ENCODE measurements at places on chromosomes 16 and 17.
A peak's percentile ranks its signal among the peaks of the same experiment; 100 is the strongest.

DNA sequence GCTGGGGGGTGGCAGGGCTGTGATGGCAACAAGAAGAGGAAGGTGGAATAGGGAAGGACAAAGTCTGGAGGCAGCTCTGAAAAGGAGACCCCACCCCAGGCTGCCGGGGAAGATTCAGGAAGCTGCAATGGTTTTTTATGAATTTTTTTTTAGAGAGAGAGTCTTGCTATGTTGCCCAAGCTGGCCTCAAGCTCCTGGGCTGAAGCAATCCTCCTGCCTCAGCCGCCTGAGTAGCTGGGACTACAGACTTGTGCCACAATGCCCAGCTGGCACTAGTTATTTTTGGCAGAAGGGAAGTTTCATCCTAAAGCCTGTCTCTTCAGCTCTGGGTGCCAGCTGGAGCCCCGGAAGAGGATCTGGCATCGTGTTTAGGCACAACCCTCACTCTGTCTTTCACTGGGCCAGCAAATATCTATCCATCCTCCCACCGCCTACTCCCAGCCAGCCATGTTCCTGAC, 1.3 kb upstream of the CES3 start:
- DNase-seq, result no peak

GRCh38 chr16:67177743-67178699, 5.7 kb downstream of the MATCAP1 start:
- no peak for DNase-seq

DNA sequence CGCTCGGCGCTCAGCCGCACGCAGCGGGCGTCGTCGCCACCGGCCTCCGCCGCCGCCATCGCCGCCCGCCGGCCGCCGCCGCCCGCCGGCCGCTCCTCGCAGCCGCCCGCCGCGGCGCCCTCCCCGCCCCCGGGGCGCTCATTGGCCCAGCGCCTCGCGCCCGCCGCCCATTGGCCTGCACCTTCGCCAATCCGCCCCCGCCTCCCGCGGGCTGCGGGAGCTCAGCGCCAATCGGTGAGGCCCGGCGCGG, at the start of gene PGP:
Gene PGP, minus strand, starts transcription at position 122 of the 250 bp plus-strand sequence. Its CDS starts 63 bp downstream, at position 59.
- DNase-seq, result no peak

DNA sequence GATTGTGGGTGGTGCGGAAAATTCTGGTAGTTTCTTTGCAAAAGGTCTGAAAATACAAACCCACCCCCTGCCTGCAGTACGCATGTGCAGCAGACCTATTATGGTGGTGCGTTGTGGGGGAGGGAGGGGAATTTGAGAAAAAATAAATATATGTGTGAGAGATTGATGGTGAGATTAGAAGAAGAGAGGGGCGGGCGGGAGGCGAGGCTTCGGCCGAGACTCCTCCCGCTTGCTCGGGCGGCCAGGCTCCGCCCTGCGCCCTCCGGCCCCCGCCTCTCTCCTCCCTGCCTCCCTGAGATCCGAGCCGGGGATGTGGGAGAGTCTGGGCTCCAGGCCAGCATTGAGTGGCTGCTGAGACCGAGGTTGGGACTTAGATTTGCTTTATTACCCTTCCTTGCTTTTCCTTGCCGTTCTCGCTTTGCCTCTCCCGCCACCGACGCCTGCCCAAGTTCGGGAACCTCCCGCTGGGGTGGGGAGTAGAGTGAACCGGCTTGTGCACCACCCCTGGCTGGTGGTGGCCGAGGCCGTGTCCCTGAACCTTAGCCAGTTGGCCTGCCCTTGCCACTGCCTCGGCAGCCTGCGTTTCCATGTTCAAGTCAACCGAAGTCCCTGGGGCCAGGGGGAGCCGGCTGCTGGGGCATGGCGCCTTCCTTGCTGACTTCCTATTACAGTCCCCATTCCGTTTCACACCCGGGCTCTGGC, 956 bp upstream of the CHD3 start:
- no peak for DNase-seq

GRCh38 chr16:10497132-10498101, 83.0 kb downstream of the EMP2 start:
- no peak for DNase-seq

DNA sequence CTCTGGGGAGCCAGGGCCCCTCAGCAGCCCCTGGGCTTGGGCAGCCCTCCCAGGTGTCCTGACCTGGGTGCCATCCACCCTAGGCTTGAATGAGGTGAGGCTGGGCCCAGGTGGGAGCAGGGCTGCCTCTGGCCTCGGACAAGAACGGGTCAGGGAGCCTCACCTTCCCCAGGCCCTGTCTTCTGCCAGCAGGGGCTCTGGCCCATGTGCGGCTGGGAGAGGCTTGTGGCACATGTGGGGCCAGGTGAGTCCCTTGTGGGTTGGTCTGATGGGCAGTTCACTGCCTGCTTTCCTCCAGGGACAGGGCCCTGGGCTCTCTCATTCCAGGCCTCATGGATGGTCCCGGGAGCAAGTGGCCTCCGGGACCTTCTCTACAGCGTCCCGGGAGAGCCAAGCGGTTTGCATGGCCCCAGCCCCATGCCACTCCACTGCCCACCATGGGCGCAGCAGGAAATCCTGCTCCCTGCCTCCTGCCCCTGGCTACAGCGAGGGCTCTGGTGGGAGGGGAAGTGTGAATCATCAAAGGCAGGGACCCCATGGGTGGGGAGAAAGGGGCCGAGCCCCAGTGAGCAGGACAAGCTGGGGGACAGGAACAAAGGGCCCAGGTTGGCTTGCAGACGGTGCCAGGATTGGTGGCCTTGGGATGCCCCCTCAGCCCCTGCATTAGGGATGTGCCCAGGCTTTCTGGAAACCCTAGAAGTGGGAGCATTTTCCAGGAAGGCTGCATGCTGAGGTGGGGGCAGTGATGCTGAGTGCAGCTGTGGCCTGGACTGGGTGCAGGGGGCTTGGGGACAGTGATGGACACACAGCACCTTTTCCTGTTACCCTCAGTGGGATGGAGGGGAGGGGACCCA, 12.2 kb downstream of the VASN start:
- DNase-seq, result no peak

DNA sequence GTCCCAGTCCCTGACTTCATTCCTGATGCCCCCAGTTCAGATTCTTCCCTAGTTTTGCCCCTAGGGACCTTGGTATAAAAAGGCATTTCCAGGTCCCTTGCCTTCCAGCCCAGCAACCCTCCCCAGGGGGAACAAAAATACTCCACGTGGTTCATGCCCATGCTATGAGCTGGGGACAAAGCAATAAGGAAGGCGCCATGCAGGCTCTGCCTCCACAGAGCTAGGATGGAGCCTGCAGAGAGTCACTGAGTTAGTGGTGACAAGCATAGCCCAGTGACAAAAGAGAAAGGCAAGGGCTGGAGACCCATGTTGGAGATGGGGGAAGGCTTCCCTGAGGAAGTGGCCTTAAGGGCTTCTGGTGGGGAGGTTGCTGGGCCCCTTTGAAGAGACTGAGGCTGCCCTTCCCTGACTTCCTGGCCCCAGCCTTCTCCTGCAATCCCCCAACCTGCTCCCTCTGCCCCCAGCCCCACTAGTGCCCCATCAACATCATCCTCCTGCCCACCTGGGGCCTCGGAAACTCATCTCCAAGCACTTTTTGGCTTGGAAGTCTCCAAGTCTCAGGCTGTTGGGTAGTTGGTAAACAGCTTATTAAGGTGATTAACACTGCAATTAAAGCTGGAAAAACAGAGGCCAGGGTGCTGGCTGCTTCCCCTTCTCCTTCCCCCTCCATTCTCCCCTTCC, 9.6 kb downstream of the DLX3 start:
- DNase-seq, result no peak

DNA sequence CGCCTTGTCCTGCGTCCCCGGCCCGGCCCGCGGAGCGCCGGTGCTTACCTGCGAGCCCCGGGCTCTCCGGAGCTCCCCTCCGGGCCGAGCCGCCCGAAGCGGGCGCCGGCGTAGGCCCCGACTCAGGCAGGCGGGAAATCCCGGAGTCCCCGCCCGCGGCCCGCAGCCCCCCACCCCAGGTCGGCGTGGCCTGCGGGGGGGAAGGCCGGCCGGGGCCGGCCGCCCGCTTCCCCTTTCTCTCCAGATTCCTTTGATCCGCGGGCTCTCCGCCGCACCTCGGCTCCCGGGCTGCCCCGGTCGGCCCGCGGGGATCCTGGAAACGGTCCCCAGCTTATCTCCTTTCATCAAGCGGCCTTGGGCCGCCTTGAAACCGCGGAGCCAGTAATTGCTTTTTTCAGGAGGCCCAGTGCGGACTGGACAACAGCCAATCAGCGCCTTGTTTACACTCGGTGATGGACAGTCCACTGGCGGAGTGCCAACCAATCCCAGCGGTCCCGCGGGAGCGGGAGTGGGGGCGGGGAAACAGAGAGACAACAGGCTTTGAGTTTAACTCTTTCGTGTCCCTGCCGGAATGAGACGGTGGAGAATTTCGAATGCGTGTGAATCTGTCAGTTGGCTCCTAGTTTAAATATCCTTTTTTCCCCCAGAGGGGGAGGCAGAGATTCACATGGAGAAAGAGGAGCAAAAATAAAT, 1.4 kb upstream of the BAHCC1 start:
- peak; percentile 41 for DNase-seq

DNA sequence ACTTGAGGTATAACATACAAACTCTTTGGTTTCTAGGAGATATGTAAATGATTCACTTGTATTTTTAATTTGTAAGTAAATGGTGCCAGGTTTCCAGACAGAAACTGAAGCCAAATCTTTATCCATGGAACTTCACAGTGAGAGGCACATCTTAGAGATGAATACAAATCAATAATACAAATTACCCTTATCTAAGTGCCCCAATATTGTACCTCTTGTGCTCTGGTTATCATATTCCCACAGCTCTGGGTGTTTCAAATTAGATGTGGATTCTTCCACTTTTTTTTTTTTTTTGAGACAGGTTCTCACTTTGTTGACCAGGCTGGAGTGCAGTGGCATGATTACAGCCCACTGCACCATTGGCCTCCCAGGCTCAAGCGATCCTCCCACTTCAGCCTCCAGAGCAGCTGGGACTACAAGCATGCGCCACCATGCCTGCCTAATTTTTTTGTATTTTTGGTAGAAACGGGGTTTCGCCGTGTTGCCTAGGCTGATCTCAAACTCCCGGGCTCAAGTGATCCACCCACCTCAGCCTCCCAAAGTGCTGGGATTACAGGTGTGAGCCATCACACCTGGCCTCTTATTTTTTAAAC, 38.0 kb upstream of the DHX40 start:
- no peak for DNase-seq

- DNase-seq, result no peak
Measured at GRCh38 chr16:88478889-88479792, 26.1 kb downstream of the ZFPM1 start.

GRCh38 chr16:24815021-24815420, 30.7 kb upstream of the SLC5A11 start:
- DNase-seq, result no peak

DNA sequence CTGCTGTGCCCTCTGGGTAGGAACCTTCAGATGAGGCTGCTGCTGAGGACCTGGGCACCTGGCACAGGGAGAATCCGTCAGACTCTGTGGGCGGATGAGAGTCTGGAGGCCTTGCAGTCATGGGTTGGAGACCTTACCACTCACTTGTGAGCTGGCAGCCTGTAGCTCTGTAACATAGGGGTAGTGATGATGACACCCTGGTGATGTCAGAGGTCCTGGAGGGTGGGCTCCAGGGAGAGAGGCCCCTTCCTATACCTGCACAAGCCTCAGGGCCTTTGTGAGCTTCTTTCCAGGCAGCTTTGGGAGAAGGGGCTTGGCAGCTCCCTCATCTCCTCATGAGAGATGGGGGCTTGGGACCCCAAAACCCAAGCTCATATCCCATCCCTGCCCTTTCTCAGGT, 1.6 kb downstream of the MIEF2 start:
- DNase-seq, result no peak

GRCh38 chr17:41835214-41835799, 725 bp downstream of the NT5C3B start:
- no peak for DNase-seq

DNA sequence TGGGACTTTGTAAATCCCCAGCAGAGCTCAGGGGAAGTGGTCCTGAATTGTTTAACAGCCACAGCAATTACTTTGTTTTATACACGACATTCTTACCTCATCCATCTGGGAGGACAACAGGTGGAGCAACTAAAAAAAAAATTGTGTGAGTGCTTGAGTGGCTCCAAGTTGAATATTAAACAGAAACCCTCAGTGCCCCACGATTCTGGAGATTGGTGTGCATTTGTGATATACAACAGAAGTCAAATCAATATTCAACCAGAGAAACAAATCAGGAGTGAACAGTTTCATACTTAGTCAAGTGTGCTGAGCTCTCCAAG, 204.8 kb downstream of the HAPSTR1 start:
- no peak for DNase-seq

GRCh38 chr16:88289561-88289960, 93.2 kb upstream of the ZNF469 start:
- no peak for DNase-seq

DNA sequence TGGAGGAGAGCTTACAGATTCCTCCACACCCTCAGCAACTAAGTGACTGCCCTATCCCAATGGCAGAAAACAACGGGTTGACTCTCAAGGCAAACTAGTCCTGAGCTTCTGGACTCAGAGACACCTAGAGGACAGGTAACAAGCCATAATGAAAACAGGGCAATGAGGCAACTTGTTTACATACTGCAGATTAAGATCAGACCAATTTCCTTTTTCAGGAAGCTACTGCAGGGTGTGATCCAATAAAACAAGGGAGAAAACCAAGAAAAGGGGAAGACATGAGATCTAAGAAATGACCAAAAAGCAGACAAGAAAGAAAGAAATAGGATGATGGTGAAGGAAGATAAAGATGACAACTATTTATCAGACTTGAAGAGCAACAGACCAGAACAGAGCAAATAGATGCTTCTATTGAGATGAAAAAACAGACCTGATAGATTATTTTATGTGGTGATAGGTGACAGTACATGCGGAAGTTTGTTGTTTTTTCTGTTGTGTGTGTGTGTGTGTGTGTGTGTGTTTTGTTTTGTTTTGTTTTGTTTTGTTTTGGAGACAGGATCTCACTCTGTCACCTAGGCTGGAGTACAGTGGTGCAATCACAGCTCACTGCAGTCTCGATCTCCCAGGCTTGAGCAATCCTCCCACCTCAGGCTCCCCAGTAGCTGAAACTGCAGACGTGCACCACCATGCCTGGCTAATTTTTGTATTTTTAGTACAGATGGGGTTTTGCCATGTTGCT, 120.7 kb downstream of the GAS7 start:
- no peak for DNase-seq

GRCh38 chr16:90061437-90061836, 15.7 kb downstream of the PRDM7 start:
- no peak for DNase-seq

GRCh38 chr17:19728084-19728495, 11.7 kb upstream of the SLC47A2 start:
- DNase-seq, result no peak

DNA sequence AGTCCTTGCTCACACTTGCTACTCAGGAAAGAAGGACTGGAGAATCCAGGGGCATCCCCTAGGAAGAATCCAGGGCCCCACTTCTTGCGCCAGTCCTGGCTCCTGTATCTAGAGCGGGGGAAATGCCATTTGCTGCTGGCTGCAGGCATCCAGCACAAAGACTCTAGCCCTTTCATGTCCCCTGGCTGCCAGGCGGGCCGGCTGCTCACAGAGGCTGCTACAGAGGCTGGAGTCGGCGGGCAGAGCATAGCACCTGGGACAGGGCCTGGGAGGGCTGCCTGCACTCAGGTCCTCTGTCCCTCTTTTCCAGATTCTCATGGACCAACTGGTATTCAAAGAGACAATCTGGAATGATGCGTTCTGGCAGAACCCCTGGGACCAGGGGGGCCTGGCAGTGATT, 13.8 kb downstream of the SMIM5 start:
- DNase-seq, result no peak

- no peak for DNase-seq
Measured at GRCh38 chr16:19677402-19677801, 40.6 kb downstream of the KNOP1 start.

GRCh38 chr17:4170639-4171280, 27.8 kb downstream of the CYB5D2 start:
- no peak for DNase-seq

GRCh38 chr17:19569785-19570543, 36.3 kb downstream of the SLC47A1 start:
- DNase-seq, result no peak
